ENCODE measurements at places on chromosomes 6 and 20.

DNA sequence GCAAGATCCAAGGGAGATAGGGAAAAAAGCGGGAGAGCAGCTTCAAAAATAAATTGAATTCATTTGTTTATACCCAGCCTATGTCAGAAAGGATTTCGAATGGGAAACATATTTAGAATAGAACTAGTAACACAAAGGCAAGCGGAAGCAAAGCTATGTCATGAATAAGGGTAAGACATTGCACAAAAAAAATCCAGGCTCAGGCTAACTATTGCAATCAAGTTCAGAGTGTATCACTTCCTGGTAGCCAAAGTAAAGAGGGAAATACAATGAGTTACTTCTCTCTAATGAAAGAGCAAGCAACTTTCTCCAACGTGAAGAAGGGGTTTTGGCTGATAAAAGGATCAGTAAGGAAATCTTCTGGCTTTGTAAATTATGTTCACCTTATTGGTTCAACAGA lies 212.8 kb downstream of the ZMYND8 start:
- no peak for DNase-seq

- DNase-seq: no peak
These were observed 216.0 kb downstream of the GJA1 start for GRCh38 chr6:121651420-121651819.

- DNase-seq: no peak
These were observed 239.7 kb downstream of the TTLL2 start for GRCh38 chr6:167564416-167565250.

DNA sequence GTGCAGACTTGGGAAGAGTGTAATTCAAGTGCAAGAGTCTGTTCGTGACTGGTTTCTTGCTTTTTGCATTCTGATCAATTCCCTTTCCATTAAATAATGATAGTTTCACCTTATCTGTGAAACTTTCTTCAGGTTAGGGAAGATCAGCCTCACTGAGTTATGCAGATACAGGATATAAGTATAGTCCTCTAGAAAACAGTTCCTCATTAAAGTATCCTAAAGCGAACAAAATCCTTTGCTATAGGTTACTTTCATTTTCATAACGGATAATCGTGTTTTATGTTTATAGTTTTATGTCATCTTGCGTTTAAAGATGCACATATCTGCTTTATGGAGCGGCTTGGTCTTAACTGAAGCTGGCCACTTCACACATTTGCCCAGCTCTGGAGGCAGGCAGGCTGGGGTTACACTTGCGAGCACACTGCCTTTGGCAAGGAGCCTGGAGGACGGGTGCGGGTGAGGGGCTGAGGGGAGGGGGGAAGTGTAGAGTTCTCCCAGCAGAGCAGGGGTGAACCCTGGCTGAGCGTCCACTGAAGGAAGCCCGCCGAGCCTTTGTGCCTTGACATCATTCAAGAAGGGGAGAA lies 123.5 kb upstream of the IFNGR1 start:
- DNase-seq: no peak
